NCI-H1417 treated with DMSO at 0.1 percent for 48 hours (cell line): ENCODE measurements at places on chromosomes 16 and 17.
A peak's percentile ranks its signal among the peaks of the same experiment; 100 is the strongest.

DNA sequence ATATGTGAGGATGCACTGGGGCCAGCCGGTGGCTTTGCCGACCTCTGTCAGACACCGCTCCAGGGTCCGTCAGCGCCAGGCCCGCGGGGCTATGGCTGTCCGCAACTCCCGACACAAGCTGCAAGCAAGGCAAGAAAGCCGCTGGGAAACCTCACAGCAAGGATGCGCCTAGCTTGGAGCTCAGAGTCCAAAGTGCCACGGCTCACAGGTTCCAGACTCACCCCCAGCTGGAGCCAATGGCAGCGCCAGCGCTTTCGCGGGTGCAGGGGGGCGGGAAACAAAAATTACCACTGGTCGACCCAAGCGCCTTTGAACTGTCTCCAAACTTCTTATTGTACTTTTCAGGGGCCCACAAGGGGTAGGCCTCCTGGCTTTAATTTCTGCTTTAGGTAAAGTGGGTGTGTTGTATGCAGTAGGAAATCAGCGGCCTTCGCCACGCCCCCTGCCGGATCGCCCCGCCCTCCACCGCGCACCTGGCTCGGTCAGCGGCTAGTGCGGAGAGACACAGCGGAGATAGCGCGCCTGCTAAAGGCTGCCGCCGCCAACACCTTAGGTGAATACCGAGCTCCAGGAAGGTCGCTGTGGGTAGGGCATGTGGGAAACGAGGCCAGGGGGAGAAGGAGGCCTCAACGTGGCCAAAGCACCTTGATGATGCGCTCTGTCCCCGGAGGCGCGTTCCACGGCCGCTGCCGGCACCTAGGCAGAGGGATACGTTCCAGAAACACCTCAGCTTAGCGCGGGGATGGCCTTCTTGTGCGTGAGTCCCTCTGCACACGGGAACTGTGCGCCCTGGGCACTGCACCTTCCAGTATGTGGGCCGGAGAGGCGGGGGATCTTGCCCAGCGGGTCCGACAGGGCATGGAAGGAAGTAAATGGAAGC lies 61.0 kb upstream of the RBL2 start:
- no peak for DNase-seq

DNA sequence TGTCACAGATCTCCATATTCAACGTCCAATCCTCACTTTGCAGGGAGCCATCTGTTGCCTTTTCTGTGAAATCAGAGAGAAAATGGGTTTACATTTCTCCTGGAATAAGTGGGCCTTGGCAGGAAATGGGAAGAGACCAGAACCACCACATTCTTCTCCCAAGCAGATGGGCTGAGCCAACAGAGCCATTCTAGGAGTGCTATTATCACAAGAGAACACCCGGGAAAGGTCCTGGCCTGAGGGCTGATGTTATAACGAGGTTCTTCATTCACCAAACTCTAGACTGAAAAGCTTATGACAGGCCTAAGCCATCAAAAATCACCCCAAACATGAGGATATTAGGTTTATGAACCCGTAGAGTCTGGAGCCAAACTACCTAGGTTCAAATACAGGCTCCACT lies 64.7 kb downstream of the TOM1L2 start:
- no peak for DNase-seq

- DNase-seq = no peak
Observed at GRCh38 chr17:4161192-4161966, 18.4 kb downstream of the CYB5D2 start.

- no peak for DNase-seq
Observed at GRCh38 chr17:81036197-81036941, 1.4 kb downstream of the BAIAP2 start.

DNA sequence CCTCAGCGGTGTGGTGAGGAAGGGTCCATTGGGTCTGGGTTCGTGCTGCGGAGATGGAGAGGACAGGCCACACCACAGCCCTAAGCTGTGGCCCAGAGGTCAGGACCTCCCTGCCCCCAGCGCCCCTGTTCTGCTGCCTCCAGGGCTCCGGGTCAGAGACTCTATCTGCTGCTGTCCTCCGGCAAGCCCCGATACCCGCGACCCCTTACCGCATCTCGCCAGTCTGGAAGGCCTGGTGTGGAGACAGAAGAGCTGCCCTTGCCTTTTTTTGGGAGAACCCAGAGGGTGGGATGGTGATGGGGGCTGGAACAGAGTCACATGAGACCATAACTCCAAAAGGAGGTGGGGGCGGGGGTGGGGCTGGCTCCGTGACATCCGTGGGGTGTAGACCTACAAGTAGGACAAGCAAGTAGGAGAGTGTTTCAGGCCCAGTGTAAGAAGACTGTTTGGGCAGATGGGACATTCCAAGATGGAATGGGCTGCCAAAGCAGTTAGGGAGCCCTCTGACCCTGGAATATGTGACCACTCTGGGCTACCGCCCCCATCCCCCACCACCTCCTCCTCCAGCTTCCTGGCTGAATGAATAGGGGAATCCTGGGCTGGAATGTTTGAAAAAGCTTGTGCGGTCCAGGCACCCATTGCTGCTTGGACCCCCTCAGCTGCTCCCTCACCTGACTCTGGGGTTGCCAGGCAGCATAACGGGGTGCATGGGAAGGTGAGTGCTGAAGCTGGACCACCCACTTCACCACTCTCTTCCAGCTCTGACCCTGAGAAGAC lies 1.4 kb downstream of the XYLT2 start:
- no peak for DNase-seq

DNA sequence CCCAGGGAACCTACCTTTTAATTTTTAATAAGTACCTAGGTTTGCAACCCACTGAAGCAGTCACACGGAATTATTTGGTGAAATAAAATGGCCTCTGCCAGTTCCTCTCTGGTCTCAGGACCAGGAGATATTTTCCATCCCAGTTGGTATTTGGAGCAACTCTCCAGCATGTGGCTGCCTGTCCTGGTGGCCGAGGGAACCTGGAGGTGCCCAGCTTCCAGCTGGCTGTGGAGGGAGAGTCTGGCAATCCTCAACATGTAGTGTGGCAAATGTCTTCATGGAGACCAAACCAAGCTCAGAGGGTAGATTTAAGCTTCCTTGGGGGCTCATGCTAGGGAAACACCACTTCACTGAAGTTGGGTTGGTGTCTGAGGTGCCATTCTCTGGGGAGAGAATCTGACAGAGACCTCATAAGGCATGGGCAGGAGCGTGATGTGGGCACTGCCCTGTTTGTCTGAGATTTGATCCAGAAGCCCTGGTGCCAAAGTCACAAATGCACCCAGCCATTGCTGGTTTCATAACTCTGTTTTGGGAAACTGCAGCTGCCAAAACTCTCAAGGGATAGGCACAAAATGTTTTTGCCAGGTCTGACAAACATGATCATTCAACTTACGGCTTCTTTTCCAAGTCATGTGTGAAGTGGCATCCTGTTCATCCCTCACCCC lies 2.8 kb downstream of the MT1X start:
- DNase-seq = no peak

GRCh38 chr17:38702916-38703741 lies 1.9 kb upstream of the MLLT6 start:
- no peak for DNase-seq

DNA sequence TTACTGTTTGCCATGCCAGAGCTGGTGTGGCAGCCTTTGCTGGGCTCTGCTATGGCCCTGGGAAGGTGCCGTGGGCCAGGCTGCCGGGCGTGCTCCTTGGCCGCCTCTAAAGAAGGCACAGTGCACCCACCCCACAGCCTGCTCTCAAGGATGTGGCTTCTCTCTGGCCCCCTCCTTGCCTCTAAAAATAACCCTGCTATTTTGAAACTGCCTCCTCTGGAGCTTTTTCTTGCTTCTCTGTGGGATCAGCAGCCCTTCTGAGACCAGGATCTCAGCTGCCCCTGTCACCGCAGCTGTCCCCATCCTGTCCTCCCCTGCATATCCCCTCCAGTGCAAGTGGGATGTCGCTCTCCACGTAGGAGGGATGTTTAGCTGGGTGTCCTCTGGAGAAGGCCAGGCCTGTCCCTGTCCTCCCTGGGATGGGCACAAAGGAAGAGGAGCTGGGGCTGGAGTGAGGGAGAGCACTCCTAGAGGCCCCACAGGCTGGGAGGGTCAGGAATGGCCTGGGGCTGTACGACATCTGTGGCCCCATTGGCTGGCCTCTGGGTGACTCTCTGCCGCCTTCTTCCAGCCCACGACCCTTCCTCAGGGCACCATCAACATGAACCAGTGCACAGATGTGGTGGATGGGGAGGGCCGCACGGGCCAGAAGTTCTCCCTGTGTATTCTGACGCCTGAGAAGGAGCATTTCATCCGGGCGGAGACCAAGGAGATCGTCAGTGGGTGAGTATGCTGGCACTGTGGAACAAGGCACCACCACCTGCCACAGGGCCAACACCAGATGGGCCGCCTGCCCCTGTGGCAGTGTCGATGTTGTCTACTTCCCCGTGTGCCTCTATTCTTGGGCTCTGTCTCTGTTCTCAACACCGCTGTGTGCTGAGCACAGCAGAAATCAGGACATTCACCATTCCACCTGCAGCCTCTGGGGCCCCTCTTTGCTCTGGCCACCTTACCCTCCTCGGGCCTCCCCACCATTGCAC lies 79.7 kb downstream of the PLD6 start:
- DNase-seq = no peak

- DNase-seq = no peak
Observed at GRCh38 chr16:84228256-84228838, 11.5 kb downstream of the KCNG4 start.

DNA sequence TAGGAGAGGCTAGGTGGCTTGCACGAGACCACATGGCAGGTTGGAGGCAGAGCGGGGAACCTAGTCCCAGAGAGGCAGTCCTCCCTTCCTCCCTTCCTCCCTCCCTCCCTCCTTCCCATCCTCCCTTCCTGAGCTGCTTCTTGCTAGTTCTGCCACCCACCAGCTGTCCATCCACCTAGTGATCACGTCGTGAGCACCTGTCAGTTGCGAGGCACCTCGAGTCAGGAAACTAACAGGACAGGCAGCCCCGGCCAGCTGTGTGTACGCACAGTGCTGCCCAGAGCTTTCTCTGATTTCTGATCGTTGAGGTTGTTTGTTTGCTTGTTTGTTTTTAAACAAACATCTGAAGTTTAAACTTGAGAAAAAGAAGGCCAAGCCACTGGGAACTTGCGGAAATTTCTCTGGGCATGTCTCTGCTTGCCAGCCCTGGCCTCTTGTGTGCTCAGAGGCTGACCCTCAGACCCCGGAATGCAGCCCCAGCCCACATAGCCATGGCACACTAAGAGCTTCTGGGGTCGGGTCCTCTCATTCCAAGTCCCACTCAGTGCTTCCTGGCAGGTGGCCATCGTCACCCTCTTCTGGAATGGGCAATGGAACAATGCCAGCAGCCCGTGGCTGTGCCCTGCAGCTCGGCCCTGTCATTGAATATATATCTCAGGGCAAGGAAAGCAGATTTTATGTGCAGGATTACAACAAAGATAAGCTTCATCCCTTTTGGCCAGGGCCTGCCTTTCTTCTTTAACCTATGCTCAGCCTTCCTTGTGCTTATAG lies 174.0 kb downstream of the KATNIP start:
- DNase-seq = no peak

GRCh38 chr17:68470961-68471360 lies 13.7 kb upstream of the WIPI1 start:
- no peak for DNase-seq

DNA sequence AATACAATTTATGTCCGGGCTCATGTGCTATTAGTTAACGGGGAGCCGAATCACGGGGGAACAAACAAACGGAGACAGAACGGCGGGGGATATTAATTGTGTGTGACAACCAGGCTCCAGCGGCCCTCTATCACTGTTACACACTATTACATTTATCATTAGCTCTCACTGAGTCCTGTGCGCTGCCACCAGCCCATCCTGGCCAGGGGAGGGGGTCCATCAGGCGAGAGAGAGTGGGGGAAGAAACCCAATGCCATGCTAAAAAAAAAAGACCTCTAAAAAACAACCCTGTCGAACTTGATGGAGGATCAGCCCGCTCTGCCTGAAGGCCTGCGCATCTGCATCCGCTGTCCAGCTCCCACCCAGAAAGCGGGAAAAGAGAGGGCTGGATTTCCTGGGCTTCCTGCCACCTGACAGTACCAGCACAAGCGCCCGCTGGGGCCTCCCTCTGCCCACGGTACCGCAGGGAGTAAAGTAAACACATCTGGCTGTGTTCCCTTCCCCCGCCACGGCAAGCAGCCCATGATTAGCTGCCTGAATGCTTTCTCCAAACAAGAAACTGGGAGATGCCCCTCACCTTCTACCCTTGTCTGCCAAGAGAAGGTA lies 41.7 kb downstream of the PIPOX start:
- DNase-seq = peak; percentile 92

DNA sequence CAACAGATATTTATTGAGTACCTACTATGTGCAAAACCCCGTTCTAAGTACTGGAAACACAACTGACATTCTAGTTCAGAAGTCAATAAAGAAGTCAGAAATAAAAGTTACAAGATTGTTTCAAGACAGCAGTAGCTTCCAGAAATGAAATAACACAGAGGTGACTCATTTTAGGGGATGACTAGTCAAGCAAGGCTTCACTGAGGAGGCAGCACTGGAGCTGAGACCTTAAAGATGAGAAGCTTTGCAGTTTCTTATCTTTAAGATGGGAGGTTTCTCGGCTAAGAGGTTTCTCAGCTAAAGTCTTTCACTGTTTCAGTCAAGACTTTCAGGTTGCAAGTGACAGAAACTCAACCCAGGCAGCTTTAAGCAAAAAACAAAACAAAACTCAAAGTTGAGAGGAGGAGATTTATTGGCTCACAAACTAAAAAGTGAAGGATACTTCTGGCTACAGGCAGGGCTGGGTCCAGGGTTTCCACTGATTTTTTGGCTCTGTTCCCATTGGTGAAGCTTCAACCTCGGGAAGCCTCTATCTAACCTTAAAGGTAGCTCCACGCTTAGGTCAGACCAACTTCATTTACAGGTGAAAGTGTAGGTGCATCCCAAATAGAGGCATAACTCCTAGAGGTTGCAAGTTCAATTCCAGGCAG lies 7.4 kb upstream of the MMP2 start:
- DNase-seq = no peak

DNA sequence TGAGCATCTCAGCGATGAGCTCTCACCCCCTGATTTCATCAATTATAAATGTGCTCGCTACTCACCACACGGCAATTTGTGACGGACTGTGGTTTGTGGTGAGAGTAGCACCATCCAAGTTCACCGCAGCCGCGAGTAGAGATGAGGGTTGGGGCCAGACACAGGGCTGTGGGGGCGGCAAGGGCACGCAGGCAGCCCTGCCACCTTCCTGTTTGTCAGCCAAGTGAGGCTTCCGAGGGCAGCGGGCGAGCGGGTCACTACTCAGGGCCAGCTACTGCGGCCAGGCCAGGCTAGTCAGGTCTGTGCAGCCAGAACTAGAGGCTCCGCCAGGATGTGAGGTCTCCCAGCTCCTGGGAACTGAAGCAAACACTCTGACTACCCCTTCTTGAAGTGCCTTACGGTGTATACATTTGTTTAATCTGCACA lies 39.6 kb upstream of the MEOX1 start:
- no peak for DNase-seq

DNA sequence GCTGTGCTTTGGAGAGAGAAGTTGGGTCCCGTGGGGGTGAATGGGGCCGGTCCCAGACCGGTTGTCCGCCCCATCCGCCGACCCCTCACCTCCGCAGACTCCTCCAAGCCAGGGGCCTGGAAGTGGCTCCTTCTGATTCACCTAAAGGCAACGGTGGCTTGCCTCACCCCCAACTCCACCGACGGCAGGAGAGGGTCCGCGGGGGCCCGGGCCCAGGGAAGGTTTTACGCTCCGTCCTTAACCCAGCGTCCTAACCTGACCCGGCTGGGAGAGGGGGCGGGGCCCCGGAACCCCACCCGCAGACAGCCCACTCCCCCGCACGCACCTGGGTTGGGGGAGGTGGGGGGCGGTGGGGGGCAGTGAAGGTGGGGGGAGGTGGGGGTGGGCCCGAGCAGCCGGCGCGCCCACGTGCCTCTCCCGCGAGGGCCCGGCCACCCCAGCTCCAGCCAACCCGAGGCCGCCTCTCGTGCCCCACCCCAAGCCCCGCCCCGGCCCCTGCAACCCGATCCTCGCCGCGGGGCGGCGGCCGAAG lies 12.7 kb upstream of the CD300A start:
- DNase-seq = no peak
